ENCODE measurements at places on chromosomes 4 and X. TPM values are rescaled to one million over a fixed set of nuclear protein-coding genes. Genes with fewer than 3 reads are reported as not detected.

DNA sequence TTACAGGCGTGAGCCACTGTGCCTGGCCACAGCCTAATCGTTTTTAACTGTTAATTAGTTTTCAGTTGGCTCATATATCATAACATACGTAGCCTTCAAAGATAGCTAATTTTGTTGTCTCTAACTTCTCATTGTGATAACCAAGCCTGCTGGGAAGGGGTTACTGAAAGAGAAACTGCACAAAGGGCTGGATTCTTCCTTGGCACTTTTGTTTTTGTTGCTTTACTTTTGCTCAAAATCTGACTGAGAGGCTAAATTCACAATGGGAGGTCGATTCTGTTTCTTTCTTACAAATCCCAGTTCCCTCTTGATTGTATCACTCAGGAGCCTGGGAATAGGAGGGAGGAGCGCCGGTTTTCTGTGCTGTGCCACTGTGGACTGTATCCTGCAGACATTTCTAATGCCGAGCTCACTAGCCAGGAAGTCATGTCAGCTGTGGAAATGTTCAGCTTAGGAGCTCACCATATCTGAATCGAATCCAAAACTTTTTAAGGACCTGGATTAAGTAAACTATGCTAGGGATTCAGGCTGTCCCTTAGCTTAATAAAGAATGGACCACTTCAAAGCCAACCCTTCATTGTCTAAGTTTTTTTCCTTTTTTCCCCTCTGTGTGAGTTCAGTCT, 120.5 kb upstream of the FAT1 start:
- no peak overlapping the region for H3K4me3 ChIP-seq
- H3K27me3 ChIP-seq, result no peaks in the 10 kb centered on the region
- H3K27ac ChIP-seq, result peak overlapping the region; percentile 64
- no peaks in the 10 kb centered on the region for H3K36me3 ChIP-seq
- no peak for DNase-seq

CPLX1 gene
- 1.6 TPM for total RNA-seq

USP17L24 gene
- total RNA-seq, result not detected

GRCh38 chr4:106953036-106953705, 82.9 kb downstream of the DKK2 start:
- no peak overlapping the region for H3K4me3 ChIP-seq
- no peaks in the 10 kb centered on the region for H3K4me1 ChIP-seq
- no peak for DNase-seq
- no peaks in the 10 kb centered on the region for H3K36me3 ChIP-seq
- H3K27ac ChIP-seq, result no peak overlapping the region
- H3K27me3 ChIP-seq, result no peaks in the 10 kb centered on the region

- DNase-seq, result no peak
- H3K4me1 ChIP-seq, result no peaks in the 10 kb centered on the region
- H3K27me3 ChIP-seq, result no peaks in the 10 kb centered on the region
- H3K36me3 ChIP-seq, result no peaks in the 10 kb centered on the region
- no peak overlapping the region for H3K27ac ChIP-seq
Measured at GRCh38 chrX:100747703-100748102, 15.8 kb upstream of the SYTL4 start.

GRCh38 chrX:9515489-9515888, 50.6 kb downstream of the TBL1X start:
- no peaks in the 10 kb centered on the region for H3K36me3 ChIP-seq
- no peak for DNase-seq
- H3K27ac ChIP-seq, result no peak overlapping the region
- no peaks in the 10 kb centered on the region for H3K4me1 ChIP-seq
- no peak overlapping the region for H3K4me3 ChIP-seq

RAB33A gene
- total RNA-seq, result not detected

SLC10A4 gene
- total RNA-seq, result not detected

XK gene
- total RNA-seq, result 3.1 TPM
